Activated CD4-positive, alpha-beta T cell treated with anti-CD3 and anti-CD28 coated beads for 36 hours (primary cell): ENCODE measurements at places on chromosomes 6 and 20.
A peak's percentile ranks its signal among the peaks of the same experiment; 100 is the strongest.

DNA sequence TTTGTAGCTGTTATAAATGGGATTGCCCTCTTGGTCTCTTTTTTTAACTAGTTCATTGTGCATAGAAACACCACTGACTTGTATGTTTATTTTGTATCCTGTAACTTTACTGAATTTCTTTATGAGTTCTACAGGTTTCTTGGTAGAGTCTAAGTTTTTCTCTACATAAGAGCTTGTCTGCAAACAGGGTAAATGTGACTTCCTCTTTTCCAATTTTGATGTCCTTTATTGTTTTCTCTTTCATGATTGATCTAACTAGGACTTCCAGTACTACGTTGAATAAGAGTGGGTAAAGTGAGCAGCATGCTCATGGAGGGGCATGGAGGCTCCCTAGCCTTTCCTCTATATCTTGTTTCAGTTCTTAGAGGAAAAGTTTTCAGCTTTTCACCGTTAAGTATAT, 3.0 kb upstream of the WFDC10A start:
- DNase-seq, result no peak

DNA sequence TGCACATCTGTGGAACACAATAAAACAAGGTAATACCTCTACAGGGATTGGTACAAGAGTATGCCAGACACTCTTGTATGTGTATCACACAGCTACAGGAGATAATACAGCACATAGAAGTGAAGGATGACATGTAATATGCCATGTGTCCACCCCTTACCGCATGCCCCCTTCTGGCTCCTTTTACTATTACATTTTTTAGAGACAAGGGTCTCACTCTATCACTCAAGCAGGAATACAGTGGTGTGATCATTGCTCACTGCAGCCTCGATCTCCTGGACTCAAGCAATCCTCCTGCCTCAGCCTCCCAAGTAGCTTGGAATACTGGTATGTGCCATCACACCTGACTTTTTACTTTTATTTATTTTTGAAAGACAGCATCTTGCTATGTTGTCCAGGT, 4.2 kb upstream of the NCR3 start:
- peak; percentile 61 for DNase-seq

DNA sequence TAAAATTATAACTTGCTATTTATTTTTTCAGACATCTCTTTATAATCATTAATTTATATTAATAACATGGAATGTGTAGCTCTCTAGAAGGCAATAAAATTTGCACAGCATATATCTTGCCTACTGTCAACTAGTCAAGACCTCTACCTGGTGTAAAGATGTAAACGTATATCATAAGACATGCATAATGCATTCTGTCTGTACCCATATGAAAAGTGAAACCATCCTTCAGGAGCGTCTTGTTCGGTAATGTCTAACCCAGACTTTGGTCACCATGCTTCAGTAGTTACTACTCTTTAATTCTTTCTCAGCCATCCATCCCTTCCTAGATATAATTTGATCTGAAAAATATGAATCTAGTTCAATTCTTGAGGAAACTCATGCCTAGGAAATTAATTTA, 21.0 kb downstream of the CEP43 start:
- DNase-seq, result no peak

DNA sequence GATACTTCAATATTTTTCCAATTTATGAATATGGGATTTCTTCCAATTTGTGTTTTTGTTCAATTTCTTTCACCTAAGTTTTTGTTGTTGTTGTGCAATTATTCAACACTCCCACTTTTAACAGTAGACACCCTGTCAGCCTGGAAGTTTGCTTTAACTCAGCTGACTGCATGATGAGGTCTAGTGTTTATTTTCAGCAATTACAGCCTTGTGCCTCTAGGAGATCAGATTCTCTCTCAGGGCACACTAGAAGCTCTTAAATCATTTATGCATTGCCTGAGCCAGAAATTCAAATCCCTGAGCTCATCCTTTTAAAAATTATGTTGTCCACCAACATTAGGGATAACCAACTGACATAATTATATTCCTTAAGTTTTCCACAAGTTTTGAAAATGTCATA, 85.7 kb downstream of the MRAP2 start:
- DNase-seq, result no peak

GRCh38 chr6:116287689-116288282, 8.1 kb upstream of the TSPYL1 start:
- DNase-seq, result no peak

DNA sequence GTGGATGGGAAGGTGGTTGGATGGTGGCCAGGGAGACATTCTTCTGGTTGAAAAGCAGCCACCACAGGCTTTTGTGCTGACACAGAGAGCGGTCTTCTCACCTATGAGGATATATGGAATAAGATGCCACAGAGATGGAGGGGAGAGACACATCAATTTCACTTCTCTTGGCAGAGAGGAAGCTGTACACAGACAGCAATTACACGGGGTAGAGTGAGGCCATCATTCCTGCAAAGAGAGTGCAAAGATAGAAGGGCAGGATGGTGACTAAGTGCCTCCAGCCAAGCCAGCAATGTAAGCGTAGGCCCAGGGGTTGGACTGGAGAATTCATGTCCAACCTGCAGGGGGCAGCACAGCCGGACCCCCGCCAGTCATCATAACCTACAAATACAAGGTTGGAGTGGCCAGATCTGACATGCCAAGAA, 56.4 kb downstream of the NRN1 start:
- peak; percentile 61 for DNase-seq

- no peak for DNase-seq
Measured at GRCh38 chr20:46014517-46015396, 6.0 kb downstream of the MMP9 start.

- no peak for DNase-seq
Measured at GRCh38 chr6:132964868-132965382, 150.6 kb downstream of the RPS12 start.

GRCh38 chr6:2111162-2111677, 134.2 kb downstream of the GMDS start:
- DNase-seq, result peak; percentile 24
